HCT116 (cell line): ENCODE measurements at places on chromosomes 11 and 22.
A peak's percentile ranks its signal among the peaks of the same experiment; 100 is the strongest.

- no peak for DNase-seq
These were observed 65.4 kb downstream of the SHISAL1 start for GRCh38 chr22:44247346-44247745.

DNA sequence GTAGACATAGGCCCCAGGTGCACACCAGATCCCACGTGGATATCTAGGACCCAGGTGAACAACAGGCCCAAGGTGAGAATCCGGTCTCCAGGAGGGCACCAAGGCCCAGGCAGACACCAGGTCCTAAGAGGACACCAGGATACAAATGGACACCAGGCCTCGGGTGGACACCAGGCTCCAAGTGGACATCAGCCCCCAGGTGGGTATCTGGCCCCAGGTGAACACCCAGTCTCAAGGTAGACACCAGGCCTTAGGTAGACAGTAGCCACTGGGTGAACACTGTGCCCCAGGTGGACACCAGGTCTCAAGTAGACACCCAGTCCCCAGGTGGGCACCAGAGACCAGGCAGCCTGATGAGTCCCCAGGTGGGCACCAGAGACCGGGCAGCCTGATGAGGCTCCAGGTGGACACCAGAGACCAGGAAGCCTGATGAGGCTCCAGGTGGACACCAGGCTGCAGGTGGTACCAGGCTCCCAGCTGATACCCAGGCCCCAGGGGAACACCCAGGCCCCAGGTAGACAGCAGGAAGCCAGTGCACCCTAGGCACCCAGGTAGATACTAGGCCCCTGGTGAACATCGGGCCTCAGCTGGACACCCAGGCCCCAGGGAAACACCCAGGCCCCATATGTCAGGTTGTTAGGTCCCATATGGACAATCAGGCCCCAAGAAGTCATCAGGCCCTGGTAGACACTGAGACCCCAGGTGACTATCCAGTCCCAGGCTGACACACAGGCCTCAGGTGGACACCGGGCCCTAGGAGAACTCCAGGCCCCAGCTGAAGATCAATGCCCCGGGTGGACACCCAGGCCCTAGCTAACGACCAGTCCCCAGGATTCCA lies 55.1 kb upstream of the SEPTIN5 start:
- no peak for DNase-seq

GRCh38 chr11:118054712-118055640 lies 21.9 kb upstream of the TMPRSS4 start:
- DNase-seq: no peak

DNA sequence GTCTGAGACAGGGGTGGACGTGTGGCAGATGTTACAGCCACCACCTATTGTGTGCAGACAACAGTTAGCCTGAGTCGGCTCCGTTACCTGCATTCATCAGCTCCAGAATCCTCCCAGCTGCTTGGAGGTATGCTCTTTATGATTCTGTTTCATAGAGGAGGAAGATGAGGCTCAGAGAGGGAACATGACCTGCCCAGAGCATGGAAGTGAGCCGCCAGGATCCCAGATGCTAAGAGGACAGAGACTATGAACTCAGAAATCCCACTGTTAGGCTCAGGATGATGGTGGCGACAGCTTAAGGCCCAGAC lies 1.5 kb downstream of the EMID1 start:
- DNase-seq: no peak

DNA sequence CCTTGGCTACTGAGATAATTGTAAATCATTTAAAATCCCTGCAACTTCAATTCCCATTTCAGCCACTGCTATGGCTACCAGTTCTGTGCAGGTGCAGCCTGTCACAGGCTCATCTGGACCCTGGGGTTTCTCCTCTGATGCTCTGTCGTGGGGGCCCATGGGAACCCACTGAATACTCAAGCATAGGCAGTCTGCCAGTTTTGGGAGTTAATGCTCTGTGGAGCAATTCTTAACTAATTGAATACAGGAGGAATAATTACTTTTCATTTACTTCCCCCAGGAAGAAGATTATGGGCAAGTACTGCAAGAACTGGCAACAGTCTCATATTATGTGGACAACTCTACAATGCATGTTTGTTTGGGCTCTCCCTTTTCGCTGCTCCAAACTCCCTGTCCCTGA lies 25.9 kb downstream of the OR51E2 start:
- DNase-seq: no peak

GRCh38 chr11:121352251-121352891 lies 59.8 kb downstream of the SC5D start:
- DNase-seq: no peak

DNA sequence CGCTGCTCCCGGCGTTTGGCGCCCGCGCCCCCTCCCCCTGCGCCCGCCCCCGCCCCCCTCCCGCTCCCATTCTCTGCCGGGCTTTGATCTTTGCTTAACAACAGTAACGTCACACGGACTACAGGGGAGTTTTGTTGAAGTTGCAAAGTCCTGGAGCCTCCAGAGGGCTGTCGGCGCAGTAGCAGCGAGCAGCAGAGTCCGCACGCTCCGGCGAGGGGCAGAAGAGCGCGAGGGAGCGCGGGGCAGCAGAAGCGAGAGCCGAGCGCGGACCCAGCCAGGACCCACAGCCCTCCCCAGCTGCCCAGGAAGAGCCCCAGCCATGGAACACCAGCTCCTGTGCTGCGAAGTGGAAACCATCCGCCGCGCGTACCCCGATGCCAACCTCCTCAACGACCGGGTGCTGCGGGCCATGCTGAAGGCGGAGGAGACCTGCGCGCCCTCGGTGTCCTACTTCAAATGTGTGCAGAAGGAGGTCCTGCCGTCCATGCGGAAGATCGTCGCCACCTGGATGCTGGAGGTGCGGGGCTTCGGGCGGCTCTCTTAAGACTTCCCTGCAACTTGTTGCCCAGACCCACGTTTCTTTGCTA lies at the start of gene CCND1:
CCND1 (plus strand) TSS at position 162 of the 587 bp plus-strand sequence; CDS start at position 320, 158 bp downstream.
- DNase-seq: peak; percentile 85

GRCh38 chr22:24954114-24954463 lies 1.6 kb downstream of the KIAA1671 start:
- no peak for DNase-seq

DNA sequence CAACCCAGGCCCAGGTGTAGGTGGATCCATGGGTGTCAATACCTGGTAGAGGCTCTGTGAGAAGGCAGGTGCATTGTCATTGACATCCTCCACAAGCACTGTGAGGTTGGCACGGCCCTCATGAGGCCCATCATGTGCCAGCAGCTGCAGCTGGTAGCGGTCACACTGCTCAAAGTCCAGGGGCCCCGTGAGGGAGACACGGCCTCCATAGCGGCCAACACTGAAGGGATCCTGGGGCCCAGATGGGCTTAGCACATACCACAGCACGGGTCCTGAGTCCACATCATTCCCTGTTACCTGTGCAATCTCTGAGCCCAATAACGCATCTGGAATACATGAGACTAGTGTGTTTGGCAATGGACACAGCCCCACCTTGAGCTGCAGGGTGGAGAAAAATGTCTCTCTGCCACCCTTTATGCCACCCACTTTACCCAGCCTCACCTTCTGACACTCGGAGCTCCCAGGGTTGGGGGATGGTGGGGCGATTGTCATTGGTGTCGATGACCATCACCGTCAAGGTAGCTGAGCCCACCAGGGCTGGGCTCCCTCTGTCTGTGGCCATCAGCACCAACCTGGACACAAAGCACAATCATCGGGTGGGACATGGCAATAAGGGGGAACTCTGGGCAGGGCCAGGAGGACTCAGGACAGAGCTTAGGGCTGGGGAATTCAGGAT lies 6.1 kb upstream of the TPP1 start:
- no peak for DNase-seq

DNA sequence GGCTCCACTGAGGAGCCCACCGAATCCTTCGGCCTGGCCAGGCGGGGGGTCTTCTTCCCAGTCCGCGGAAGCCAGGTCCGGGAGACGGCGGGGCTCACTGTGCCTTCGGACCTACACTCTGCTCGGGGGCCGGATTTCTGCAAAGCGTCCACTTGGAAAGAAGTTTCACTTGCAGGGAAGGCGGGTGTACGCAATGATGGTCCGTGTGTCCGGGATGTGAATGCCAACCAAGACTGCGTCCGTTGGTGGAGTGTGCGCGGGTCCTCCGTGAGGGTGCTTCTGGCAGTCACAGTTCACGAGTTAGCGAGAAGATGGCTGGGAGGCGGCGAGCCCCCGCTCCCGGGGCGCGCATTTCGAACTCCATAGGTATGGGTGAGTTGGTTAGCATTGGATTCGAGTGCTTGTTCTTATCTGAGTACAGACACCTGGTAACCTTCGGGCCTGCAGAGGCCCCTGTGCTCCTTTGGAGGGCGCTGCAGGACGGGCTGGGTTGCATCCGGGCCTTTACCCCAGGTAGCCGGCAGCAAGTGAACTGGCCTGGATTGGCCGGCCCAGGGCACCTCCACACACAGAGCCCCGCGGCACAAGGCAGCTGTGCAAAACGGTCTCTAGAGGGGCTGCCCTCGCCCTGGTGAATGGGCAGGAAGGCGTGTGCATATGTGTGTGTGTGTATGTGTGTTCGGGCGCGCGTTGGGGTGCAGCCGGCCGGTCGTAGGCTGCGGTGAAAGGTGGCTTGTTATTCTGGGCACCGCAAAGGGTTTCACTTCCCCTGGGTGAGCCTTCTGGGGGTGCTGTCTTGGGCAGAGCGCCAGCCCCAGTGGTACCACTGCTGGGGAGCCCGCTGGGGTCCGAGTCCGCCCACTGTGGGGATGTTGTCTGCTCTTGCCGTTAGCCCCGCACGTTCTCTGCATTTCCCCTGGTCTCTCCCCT lies 13.3 kb upstream of the CYP2R1 start:
- DNase-seq: no peak

GRCh38 chr11:1281974-1282365 lies 27.5 kb downstream of the TOLLIP start:
- no peak for DNase-seq

- no peak for DNase-seq
These were observed 100.2 kb upstream of the GAL start for GRCh38 chr11:68584097-68584496.

GRCh38 chr11:131042041-131042390 lies 125.7 kb upstream of the SNX19 start:
- DNase-seq: no peak

DNA sequence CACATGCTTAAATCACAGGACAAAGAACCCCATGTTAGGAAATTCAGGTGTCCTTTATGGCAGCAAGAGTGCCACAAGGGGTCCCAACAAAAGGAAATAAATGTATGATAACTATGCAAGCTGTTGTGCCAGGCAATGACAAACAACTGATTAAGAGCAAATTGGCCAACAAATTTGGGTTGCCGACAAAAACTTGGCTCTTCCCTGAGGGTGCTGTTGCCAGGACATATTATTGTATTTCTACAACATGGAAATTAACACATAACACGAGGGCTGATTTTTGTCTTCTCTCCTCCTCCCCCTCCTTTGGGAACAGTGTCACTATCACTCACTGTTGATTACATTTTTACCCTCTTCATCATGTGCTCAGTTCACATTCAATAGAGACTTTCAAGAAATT lies 56.0 kb downstream of the LRRC4C start:
- DNase-seq: no peak

GRCh38 chr22:49598338-49598737 lies 229.3 kb downstream of the BRD1 start:
- no peak for DNase-seq

GRCh38 chr11:35934981-35935380 lies 8.9 kb upstream of the LDLRAD3 start:
- DNase-seq: no peak
